ENCODE measurements at places on chromosomes 5 and 9.

- no peak for DNase-seq
These were observed 57.9 kb upstream of the MIER3 start for GRCh38 chr5:57009811-57010210.

GRCh38 chr9:92097997-92098482 lies 17.2 kb downstream of the SPTLC1 start:
- peak; percentile 30 for DNase-seq

- DNase-seq = peak; percentile 55
These were observed 16.2 kb downstream of the PRRC2B start for GRCh38 chr9:131410044-131410491.

DNA sequence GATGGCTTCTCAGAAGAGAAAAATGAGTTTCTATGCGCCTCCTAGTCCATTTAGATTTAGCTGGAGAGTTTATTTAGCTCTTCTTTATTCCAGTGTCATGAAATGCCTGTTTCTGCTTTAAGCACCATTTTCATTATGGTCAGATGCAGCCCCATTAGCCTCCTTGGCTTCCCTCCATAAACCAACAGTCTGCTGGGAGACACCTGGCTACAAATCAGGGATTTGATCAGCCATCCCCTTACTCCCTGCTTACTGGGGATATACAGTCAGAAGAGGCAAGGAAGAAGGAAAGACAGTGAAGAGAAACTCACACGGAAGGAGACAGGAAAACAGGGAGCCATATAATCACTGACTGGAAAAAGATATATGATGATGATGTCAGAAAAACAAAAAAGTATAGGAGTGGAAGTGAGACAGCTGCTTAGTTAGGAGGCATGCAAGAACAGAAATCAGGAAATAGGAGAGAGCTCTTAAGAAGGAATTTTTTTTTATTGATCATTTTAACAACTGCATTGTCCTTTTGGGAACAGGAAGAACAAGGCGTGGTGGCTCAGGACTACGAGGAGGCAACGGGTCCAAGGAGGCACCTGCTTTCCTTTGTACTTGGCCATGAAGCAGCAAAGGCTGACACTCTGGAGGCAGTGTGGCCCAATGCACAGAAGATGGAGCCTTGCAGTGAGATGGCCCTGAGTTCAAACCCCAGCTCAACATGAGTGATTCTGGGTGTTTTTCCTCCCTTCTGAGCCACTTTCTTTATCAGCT lies 56.1 kb downstream of the MED27 start:
- no peak for DNase-seq

GRCh38 chr5:77251921-77252320 lies 41.4 kb downstream of the PDE8B start:
- no peak for DNase-seq

- DNase-seq = no peak
These were observed 33.4 kb downstream of the FAM81B start for GRCh38 chr5:95424526-95424925.

All from IMR-90 (cell line).